Glutamatergic neuron (in vitro differentiated cells): ENCODE measurements at places on chromosomes 12 and 14. TPM values are rescaled to one million over a fixed set of nuclear protein-coding genes. Genes with fewer than 3 reads are reported as not detected.

FGF23 gene
- total RNA-seq = not detected

FAR2 gene
- total RNA-seq = 6.9 TPM

IL26 gene
- not detected for total RNA-seq

HOXC13 gene
- total RNA-seq = not detected

NPAS3 gene
- total RNA-seq = 2.4 TPM

GRCh38 chr14:22747769-22748168 lies 18.7 kb upstream of the OXA1L start:
- H3K4me3 ChIP-seq = no peak overlapping the region
- DNase-seq = no peak
- H3K4me1 ChIP-seq = no peaks in the 10 kb centered on the region
- H3K27me3 ChIP-seq = peaks cover 2% of the 10 kb centered on the region

ASIC1 gene
- total RNA-seq = 451 TPM

SPTB gene
- 1.9 TPM for total RNA-seq

DNA sequence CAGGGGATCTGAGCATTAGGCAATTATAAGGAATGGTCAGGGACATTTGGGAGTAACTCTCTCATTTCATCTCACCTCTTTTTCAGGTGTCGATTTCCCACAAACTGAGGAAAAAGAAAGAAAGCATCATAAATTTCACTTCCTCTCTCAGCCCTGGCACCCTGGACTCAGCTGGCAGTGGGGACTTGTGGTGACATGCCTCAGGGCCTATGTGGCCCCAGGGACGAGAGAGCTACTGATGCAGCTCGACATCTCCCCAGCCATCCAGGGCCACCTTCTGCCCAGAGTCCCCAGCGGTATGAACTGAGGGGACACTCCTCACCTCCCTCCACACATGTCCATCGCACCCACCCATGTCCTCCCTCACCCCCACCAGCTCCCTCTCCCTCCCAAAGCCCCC lies 11.7 kb downstream of the TNFRSF1A start:
- H3K27me3 ChIP-seq = peaks cover 14% of the 10 kb centered on the region
- H3K27ac ChIP-seq = no peak overlapping the region
- peaks cover 11% of the 10 kb centered on the region for H3K4me1 ChIP-seq
- no peak overlapping the region for H3K4me3 ChIP-seq
- H3K36me3 ChIP-seq = no peaks in the 10 kb centered on the region

DHH gene
- 1.2 TPM for total RNA-seq

GYS2 gene
- not detected for total RNA-seq

KRT2 gene
- not detected for total RNA-seq

PRKD1 gene
- 0.54 TPM for total RNA-seq

SMIM41 gene
- total RNA-seq = 0.88 TPM

- no peaks in the 10 kb centered on the region for H3K36me3 ChIP-seq
- peak; percentile 58 for DNase-seq
- peaks cover 11% of the 10 kb centered on the region for H3K27me3 ChIP-seq
- peak overlapping the region; percentile 62 for H3K27ac ChIP-seq
Observed at GRCh38 chr12:4270831-4271716, 2.5 kb upstream of the CCND2 start.

ETFBKMT gene
- 2.2 TPM for total RNA-seq

- no peak overlapping the region for H3K27ac ChIP-seq
- no peak overlapping the region for H3K4me3 ChIP-seq
- DNase-seq = no peak
- peaks cover 2% of the 10 kb centered on the region for H3K4me1 ChIP-seq
Observed at GRCh38 chr12:53060721-53061276, 10.9 kb downstream of the TNS2 start.

- no peaks in the 10 kb centered on the region for H3K36me3 ChIP-seq
- H3K4me1 ChIP-seq = peaks cover 6% of the 10 kb centered on the region
- no peak overlapping the region for H3K4me3 ChIP-seq
- H3K27me3 ChIP-seq = no peaks in the 10 kb centered on the region
- no peak overlapping the region for H3K27ac ChIP-seq
Observed at GRCh38 chr14:75297411-75298040, 18.9 kb downstream of the FOS start.

- peaks cover 25% of the 10 kb centered on the region for H3K4me1 ChIP-seq
- H3K36me3 ChIP-seq = no peaks in the 10 kb centered on the region
- DNase-seq = no peak
- H3K4me3 ChIP-seq = no peak overlapping the region
Observed at GRCh38 chr12:9651265-9651729, 18.2 kb upstream of the CLEC2D start.

- no peak overlapping the region for H3K4me3 ChIP-seq
- no peaks in the 10 kb centered on the region for H3K36me3 ChIP-seq
- DNase-seq = no peak
- H3K27me3 ChIP-seq = peaks cover 2% of the 10 kb centered on the region
Observed at GRCh38 chr14:61510736-61511557, 184.4 kb upstream of the HIF1A start.
